ENCODE measurements at places on chromosomes 7 and 10. TPM values are rescaled to one million over a fixed set of nuclear protein-coding genes. Genes with fewer than 3 reads are reported as not detected.

GRCh38 chr10:42926843-42927242, 144.2 kb downstream of the BMS1 start:
- DNase-seq, result no peak

DNA sequence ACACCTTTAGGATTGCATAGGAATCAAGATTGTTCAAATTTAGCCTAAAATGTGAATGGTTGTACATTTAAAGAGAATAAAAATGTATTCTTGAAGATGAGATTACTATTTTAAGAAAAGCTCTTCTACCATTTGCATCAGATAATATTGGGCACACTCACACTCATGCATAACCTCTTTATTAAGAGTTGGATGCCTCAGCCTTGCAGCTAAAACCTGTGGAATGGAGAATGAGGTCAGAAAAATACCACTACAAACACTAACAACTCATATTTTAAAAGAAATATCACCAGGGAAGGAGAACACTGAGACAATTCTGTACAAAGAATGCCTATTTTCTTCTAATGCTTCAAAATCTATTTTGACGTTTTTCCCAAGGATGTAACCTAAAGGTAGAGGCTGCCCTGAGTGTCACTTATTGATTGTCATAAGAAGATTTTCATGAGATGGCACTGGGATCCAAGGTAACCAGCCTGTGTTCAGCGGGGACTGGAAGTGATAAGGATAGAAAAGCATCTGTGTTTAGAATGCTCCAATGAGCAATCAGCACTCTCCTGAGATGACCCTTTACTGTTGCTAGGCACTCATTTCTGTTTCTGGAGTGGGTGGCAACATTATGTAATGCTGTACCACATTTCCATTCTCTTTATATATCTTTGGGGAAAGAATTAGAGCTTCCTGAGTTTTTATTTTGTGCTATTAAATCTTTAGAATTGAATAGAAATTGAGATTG, 26.6 kb downstream of the REEP3 start:
- DNase-seq, result no peak

DNA sequence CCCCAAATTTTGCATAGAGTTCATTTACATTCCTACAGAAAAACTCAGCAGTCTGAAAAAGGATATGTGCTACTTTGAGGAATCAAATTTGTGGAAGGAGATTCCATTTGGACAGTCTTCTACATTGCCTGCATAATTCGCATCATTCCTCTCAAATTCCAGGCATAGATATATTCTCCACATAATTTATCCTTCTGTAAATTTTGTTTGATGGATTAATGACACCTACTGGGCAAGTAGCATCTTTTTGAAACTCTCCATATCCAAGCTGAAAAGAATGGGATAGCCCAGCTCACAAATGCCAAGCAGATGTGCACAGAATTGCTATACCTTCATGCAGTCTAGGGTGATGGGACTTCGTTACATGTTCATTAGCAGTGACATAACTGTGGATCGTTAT, 515.3 kb downstream of the AUTS2 start:
- DNase-seq, result no peak

GRCh38 chr10:129880191-129880870, 83.7 kb downstream of the EBF3 start:
- no peak for DNase-seq

GRCh38 chr10:81428456-81429134, 446.4 kb upstream of the NRG3 start:
- DNase-seq, result no peak

- DNase-seq, result no peak
Observed at GRCh38 chr10:49560526-49560925, 21.6 kb upstream of the ERCC6 start.

Gene RHOBTB1
- 41.3 TPM for total RNA-seq

Gene CTTNBP2
- total RNA-seq, result 0.72 TPM

Gene KIAA1217
- 66.7 TPM for total RNA-seq

Gene OR2A7
- total RNA-seq, result 0.40 TPM
